ENCODE measurements at places on chromosomes 12 and 14.
A peak's percentile ranks its signal among the peaks of the same experiment; 100 is the strongest.

GRCh38 chr12:32535288-32535999, 136.1 kb downstream of the FGD4 start:
- DNase-seq = peak; percentile 81

- DNase-seq = no peak
These were observed 145.0 kb downstream of the KIF21A start for GRCh38 chr12:39297891-39298290.

- no peak for DNase-seq
These were observed 65.7 kb downstream of the PRKD1 start for GRCh38 chr14:29861996-29862395.

GRCh38 chr14:64987438-64987767, 708 bp downstream of the FNTB start:
- no peak for DNase-seq

DNA sequence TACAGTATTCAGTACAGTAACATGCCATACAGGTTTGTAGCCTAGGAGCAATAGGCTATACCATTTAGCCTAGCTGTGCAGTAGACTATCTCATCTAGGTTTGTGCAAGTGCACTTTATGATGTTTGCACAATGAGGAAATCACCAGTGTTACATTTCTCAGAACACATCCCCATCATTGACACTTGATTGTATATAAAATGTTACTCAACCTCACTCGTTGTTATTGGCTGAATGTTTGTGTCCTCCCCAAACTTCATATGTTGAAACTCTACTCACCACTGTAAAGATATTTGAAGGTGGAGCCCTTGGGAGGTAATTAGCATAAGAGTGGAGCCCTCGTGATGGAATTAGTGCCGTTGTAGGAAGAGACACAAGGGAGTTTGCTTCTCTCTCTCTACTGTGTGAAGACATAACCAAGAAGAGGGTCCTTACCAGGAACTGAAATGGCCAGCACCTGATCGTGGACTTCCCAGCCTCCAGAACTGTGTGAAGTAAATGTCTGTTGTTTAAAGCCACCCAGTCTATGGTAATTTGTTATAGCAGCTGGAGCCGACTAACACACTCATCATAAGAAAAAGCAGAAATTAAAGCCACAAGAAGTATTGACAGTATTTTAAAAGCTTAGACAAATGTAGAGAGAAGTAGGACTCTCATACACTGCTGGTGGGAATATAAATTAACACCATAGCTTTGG, 3.2 kb upstream of the MED13L start:
- DNase-seq = no peak

All from coronary artery (tissue), 2 donors.